ENCODE measurements at places on chromosomes 3 and 15. TPM values are rescaled to one million over a fixed set of nuclear protein-coding genes. Genes with fewer than 3 reads are reported as not detected.

DNA sequence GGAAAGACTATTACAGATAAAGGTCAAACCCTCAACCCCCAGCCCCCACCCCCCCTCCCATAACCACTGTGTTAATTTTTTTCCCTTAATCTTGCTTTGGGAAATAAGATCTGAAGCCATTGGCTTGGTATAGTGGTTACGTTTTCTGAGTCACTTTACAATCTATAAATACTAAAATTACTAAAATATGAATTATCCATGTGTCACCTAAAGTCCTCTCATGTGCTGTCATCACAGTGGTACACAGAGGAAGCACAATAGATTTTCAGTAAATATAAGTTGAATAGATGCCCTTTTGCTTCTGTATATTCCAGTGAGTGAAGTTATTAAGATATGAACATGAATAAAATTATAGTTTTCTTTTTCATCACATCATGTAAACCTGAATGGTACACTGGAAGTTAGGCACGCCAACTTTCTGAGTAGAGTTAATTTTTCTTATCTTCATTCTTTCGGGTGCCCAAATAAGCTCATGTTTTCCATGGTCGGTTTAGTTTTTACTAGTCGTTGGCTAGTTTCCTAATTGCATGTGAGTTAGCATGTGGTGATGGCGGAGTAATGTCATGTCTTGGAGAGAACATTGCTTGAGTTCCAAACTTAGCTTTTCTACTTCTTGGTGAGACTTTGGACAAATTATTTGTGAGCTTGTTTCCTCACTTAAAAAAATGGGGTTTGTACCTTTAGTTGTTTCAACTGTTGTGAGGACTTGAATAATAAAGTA, 11.5 kb downstream of the PPP4R2 start:
- H3K4me1 ChIP-seq, result no peaks in the 10 kb centered on the region
- H3K27me3 ChIP-seq, result no peaks in the 10 kb centered on the region
- no peak overlapping the region for H3K27ac ChIP-seq
- H3K4me3 ChIP-seq, result peak overlapping the region; percentile 34
- peaks cover 77% of the 10 kb centered on the region for H3K36me3 ChIP-seq

DNA sequence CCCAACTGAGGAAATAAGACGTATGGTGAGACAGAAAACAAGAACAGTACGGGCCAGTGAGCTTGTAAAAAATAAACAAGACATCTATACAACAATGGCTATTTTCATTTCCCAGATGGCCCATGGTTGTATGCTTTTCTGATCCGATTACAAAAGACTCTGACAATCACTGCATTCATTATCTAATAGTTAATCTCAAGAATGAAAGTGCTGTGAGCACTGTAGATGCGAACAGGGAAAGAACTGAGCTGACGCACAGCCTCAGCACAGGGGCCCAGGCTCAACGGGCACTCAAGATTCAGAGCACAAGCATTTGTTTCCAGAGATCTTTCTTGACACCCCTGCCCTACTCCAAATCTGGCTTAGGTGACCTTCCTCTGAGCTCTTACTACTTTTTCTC, 6.9 kb downstream of the MTMR10 start:
- H3K4me1 ChIP-seq, result no peaks in the 10 kb centered on the region
- H3K27me3 ChIP-seq, result no peaks in the 10 kb centered on the region
- no peak overlapping the region for H3K27ac ChIP-seq
- DNase-seq, result no peak
- peaks cover 15% of the 10 kb centered on the region for H3K36me3 ChIP-seq
- H3K4me3 ChIP-seq, result no peak overlapping the region

GRCh38 chr3:124791639-124792151, 61.4 kb downstream of the UMPS start:
- no peaks in the 10 kb centered on the region for H3K4me1 ChIP-seq
- peaks cover 90% of the 10 kb centered on the region for H3K36me3 ChIP-seq
- H3K4me3 ChIP-seq, result peak overlapping the region; percentile 29
- DNase-seq, result no peak

Gene SLCO2A1
- 126 TPM for total RNA-seq

Gene COLQ
- total RNA-seq, result 2.0 TPM

Gene FBXO40
- not detected for total RNA-seq

Gene SLC25A38
- 35.2 TPM for total RNA-seq

Gene RAB6B
- total RNA-seq, result 3.3 TPM

Gene LRRIQ4
- 0.11 TPM for total RNA-seq

Gene SAMMSON
- total RNA-seq, result 0.55 TPM

Gene NPAP1
- total RNA-seq, result 0.18 TPM

All from endodermal cell (in vitro differentiated cells).